ENCODE measurements at places on chromosomes 12 and 14.

- H3K27ac ChIP-seq, result no peak overlapping the region
- H3K36me3 ChIP-seq, result no peaks in the 10 kb centered on the region
- no peak overlapping the region for H3K4me3 ChIP-seq
- no peaks in the 10 kb centered on the region for H3K27me3 ChIP-seq
- DNase-seq, result no peak
- no peaks in the 10 kb centered on the region for H3K4me1 ChIP-seq
These were observed 258.6 kb upstream of the TMEM132C start for GRCh38 chr12:128008341-128008740.

DNA sequence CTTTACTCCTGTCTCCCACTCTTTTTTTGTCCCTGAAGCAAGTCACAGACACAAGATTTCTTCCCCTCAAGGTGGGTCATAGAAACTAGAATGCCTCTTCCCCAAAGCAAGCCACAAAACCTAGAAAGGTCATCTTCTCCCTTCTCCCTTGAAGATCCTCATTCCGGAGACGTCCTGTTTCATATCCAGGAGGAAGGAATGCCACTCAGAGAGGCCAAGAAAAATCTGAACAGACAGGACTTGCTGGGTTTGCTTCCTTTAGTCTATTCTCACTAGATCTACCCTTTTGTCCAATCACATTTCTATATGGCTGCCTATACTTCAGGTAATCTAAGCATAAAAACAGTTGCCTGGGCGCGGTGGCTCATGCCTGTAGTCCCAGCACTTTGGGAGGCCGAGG lies 23.7 kb downstream of the SLC6A15 start:
- H3K4me3 ChIP-seq, result no peak overlapping the region
- no peaks in the 10 kb centered on the region for H3K36me3 ChIP-seq
- H3K27ac ChIP-seq, result no peak overlapping the region
- DNase-seq, result no peak
- peaks cover 2% of the 10 kb centered on the region for H3K4me1 ChIP-seq
- no peaks in the 10 kb centered on the region for H3K27me3 ChIP-seq

- H3K4me3 ChIP-seq, result no peak overlapping the region
- no peak for DNase-seq
- H3K27me3 ChIP-seq, result no peaks in the 10 kb centered on the region
- no peaks in the 10 kb centered on the region for H3K4me1 ChIP-seq
These were observed 105.0 kb upstream of the FRMD6 start for GRCh38 chr14:51546603-51547258.

DNA sequence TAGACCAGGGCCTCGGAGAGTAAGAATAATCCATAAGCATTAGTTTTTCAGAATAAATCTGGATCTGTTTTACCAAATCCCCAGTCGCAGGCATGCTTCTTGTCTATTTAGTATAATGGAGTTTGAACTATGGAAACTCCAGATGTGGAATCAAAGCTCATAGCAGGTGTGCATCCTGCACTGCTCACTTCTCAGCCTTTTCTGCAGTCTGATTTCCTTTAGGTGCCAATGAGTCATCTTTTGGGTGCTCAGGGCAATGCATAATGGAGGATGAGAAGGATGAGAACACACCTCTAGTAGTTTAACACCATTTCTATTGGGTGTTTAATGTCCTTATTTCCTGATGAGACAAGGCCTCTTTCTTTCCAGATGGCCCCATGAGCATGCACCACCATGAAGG lies 961.2 kb downstream of the TMEM121 start:
- no peak overlapping the region for H3K27ac ChIP-seq
- H3K36me3 ChIP-seq, result peaks cover 12% of the 10 kb centered on the region
- no peak for DNase-seq
- H3K27me3 ChIP-seq, result no peaks in the 10 kb centered on the region
- no peak overlapping the region for H3K4me3 ChIP-seq

DNA sequence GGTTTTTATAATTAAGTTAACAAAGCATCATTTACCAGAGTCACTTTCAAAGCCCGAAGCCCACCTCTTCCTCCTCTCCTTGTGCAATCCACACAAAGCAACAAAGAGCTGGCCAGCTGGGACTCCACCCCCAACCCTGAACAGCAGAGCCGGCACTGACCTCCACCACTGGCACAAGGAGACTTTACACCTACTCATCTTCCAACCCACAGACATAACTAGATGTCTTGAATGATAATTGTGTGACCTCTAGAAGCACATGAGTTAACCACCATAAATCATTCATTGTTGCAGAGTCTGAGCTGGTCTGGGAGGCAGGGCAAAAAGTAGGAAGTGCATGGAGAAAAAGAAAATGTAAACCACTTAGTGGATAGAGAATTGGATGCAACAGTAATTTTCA lies 72.2 kb downstream of the ST8SIA1 start:
- no peaks in the 10 kb centered on the region for H3K27me3 ChIP-seq
- no peaks in the 10 kb centered on the region for H3K4me1 ChIP-seq
- DNase-seq, result peak; percentile 51
- no peaks in the 10 kb centered on the region for H3K36me3 ChIP-seq
- H3K27ac ChIP-seq, result no peak overlapping the region

DNA sequence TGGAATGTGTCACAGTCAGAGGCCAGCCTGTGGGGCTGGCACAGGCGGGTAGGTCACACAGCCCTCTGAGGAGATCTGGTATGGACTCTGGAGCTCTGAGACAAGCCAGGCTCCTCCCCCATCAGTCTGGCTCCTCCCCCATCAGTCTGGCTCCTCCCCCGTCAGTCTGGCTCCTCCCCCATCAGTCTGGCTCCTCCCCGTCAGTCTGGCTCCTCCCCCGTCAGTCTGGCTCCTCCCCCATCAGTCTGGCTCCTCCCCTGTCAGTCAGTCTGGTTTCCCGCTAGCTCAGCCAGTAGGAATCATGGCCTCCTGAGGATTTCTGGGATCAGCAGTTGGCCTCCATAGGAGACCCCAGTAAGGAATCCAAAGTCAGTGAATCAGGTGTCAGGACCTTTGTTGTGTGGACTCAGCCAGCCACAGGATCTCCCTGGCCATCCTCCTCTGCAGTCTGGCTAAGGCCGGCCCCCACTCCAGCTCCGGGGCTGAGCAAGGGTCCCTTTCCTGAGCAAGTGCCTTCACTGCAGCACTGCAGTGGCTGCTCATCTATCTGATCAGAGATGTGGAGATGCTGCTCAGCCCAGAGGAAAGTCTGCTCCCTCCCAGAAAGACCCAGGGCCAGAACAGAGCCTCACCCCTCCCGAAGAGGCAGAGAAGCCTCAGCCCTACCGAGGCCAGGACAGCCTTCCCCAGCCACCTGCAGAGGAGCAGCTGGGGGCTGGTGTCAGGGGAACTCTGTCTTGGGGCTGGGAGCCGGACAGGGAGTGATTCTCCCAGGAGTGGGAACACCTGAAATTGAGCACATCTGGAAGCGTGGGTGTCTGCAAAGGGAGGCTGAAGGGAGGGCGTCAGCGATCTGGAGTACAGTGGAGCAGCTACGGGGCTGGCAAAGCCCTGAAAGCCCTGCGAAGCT lies 35.7 kb downstream of the IQSEC3 start:
- H3K27me3 ChIP-seq, result no peaks in the 10 kb centered on the region
- no peaks in the 10 kb centered on the region for H3K36me3 ChIP-seq
- peak; percentile 54 for DNase-seq
- no peak overlapping the region for H3K27ac ChIP-seq

GRCh38 chr14:30251017-30251416 lies 307.9 kb upstream of the G2E3 start:
- no peaks in the 10 kb centered on the region for H3K4me1 ChIP-seq
- H3K27me3 ChIP-seq, result no peaks in the 10 kb centered on the region
- no peak overlapping the region for H3K4me3 ChIP-seq
- no peak overlapping the region for H3K27ac ChIP-seq

DNA sequence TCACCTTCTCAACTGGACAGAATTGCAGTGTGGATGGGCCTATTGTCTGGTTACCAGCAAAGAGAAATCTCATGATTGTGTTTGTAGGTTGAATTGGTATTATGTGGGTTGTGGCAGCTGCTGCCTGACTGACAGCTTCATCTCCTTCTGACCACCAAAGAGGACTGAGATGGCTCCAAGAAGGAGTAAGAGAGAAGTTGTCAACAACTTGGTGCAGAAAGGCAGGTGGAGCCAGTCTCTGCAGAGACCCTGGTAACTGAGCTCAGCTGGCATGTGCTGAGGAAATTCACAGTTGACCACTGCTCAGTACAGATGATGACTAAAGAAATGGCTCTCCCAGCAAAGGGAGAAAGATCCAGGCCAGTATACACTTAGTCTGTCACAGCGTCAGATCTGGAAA lies 240.0 kb upstream of the AMIGO2 start:
- DNase-seq, result no peak
- no peaks in the 10 kb centered on the region for H3K4me1 ChIP-seq
- H3K27me3 ChIP-seq, result no peaks in the 10 kb centered on the region
- H3K4me3 ChIP-seq, result no peak overlapping the region

GRCh38 chr14:31835049-31835448 lies 242.1 kb upstream of the ARHGAP5 start:
- no peak overlapping the region for H3K27ac ChIP-seq
- no peaks in the 10 kb centered on the region for H3K4me1 ChIP-seq
- no peak overlapping the region for H3K4me3 ChIP-seq
- H3K36me3 ChIP-seq, result no peaks in the 10 kb centered on the region
- H3K27me3 ChIP-seq, result no peaks in the 10 kb centered on the region

GRCh38 chr12:89092297-89092696 lies 260.0 kb downstream of the DUSP6 start:
- no peaks in the 10 kb centered on the region for H3K27me3 ChIP-seq
- H3K27ac ChIP-seq, result no peak overlapping the region
- DNase-seq, result no peak
- peaks cover 29% of the 10 kb centered on the region for H3K36me3 ChIP-seq
- no peak overlapping the region for H3K4me3 ChIP-seq

DNA sequence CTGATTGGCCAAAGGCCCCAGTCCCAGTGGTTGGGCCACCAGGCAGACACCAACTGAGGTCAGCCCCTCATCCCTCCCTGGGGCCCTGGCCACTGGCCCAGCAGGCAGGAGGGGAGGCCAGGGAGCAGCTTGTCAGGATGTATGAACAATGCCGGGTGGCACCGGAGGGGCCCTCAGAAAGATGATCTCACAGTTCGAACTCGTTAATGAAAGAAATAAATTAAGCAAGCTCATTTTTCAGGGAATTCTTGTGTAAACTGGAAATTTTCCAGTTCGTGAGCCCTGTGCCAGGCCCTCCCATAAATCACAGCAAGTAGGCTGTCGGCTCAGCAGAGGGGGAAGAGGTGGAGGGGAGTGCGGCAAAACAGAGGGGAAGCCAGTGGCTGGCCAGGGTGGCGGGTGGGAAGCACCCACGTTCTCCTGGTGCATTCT lies 177.0 kb upstream of the VASH1 start:
- DNase-seq, result no peak
- H3K27ac ChIP-seq, result no peak overlapping the region
- no peak overlapping the region for H3K4me3 ChIP-seq
- H3K4me1 ChIP-seq, result no peaks in the 10 kb centered on the region
- H3K36me3 ChIP-seq, result no peaks in the 10 kb centered on the region

- no peak overlapping the region for H3K4me3 ChIP-seq
- no peak for DNase-seq
- no peaks in the 10 kb centered on the region for H3K27me3 ChIP-seq
These were observed 8.3 kb downstream of the IKZF4 start for GRCh38 chr12:56029166-56029519.

- H3K4me3 ChIP-seq, result no peak overlapping the region
- no peak for DNase-seq
- no peaks in the 10 kb centered on the region for H3K36me3 ChIP-seq
These were observed 636.4 kb downstream of the SLC6A15 start for GRCh38 chr12:84276215-84276614.

- H3K4me3 ChIP-seq, result peak overlapping the region; percentile 18
- no peaks in the 10 kb centered on the region for H3K36me3 ChIP-seq
- H3K4me1 ChIP-seq, result peaks cover 18% of the 10 kb centered on the region
- DNase-seq, result no peak
These were observed 2.6 kb upstream of the PLEKHG3 start for GRCh38 chr14:64701660-64702059.

- no peaks in the 10 kb centered on the region for H3K36me3 ChIP-seq
- peak; percentile 68 for DNase-seq
- no peak overlapping the region for H3K4me3 ChIP-seq
- H3K27me3 ChIP-seq, result no peaks in the 10 kb centered on the region
These were observed 409.5 kb downstream of the SLC6A15 start for GRCh38 chr12:84502907-84503787.

- no peak overlapping the region for H3K27ac ChIP-seq
- DNase-seq, result no peak
- H3K27me3 ChIP-seq, result no peaks in the 10 kb centered on the region
- no peak overlapping the region for H3K4me3 ChIP-seq
- H3K4me1 ChIP-seq, result no peaks in the 10 kb centered on the region
These were observed 742.0 kb downstream of the GALC start for GRCh38 chr14:87251011-87251410.

DNA sequence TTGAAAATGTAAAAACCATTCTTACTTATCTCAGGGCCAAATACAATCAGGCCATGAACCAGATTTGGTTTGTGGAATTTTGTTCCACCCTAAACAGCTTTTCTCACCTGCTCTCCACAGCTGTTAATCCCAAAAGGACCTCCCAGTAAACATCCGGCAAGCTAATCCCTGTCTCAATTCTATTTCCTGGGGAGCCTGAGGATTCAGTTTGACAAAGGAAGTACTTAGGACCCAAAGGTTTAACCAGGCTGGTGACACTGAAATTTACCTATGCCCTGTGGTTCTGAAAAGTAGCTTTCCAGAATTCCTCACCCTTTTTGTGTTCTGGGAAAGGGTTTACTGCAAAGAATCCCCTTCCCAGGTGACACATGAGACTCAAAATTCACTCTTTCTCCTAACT lies 15.0 kb downstream of the CAPZA3 start:
- H3K27ac ChIP-seq, result peak overlapping the region; percentile 12
- DNase-seq, result peak; percentile 56
- H3K4me3 ChIP-seq, result peak overlapping the region; percentile 70

GRCh38 chr14:98756749-98757148 lies 515.2 kb downstream of the BCL11B start:
- H3K27me3 ChIP-seq, result no peaks in the 10 kb centered on the region
- no peaks in the 10 kb centered on the region for H3K36me3 ChIP-seq
- H3K4me3 ChIP-seq, result no peak overlapping the region
- no peak overlapping the region for H3K27ac ChIP-seq

DNA sequence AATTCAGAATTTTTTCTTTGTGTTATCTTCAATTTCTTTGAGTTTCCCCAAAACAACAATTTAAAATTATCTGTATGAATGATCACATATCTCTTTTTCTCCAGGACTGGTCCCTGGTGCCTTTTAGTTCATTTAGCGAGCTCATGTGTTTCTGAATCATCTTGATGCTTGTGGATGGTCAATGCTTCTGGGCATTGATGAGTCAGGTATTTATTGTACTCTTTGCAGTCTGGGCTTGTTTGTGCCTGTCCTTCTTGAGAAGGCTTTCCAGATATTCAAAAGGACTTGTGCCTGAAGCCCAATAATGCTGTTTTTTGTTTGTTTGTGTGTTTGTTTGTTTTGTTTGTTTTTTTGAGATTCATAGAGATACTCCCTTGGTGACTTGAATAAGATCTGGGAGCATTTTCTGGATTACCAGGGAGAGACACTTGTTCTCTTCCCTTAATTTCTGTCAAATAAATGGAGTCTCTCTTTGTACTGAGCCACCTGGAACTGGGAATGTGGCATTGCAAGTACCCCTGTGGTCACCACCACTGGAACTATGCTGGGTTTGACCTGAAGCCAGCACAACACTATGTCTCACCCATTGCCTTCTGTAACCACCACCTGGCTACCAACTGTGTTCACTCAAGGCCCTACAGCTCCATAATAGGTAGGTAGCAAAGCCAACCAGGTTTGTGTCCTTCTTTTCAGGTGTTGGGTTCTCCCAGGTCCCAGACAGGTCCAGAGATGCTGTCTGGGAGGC lies 56.3 kb downstream of the SLC6A15 start:
- no peak overlapping the region for H3K4me3 ChIP-seq
- DNase-seq, result no peak
- no peak overlapping the region for H3K27ac ChIP-seq
- no peaks in the 10 kb centered on the region for H3K4me1 ChIP-seq

All from H9 (cell line).